ENCODE measurements at places on chromosomes 5 and 9. TPM values are rescaled to one million over a fixed set of nuclear protein-coding genes. Genes with fewer than 3 reads are reported as not detected.

GRCh38 chr9:117528225-117528624 lies 113.4 kb upstream of the ASTN2 start:
- DNase-seq: no peak

GRCh38 chr5:83400241-83400640 lies 71.3 kb upstream of the VCAN start:
- DNase-seq: no peak

DNA sequence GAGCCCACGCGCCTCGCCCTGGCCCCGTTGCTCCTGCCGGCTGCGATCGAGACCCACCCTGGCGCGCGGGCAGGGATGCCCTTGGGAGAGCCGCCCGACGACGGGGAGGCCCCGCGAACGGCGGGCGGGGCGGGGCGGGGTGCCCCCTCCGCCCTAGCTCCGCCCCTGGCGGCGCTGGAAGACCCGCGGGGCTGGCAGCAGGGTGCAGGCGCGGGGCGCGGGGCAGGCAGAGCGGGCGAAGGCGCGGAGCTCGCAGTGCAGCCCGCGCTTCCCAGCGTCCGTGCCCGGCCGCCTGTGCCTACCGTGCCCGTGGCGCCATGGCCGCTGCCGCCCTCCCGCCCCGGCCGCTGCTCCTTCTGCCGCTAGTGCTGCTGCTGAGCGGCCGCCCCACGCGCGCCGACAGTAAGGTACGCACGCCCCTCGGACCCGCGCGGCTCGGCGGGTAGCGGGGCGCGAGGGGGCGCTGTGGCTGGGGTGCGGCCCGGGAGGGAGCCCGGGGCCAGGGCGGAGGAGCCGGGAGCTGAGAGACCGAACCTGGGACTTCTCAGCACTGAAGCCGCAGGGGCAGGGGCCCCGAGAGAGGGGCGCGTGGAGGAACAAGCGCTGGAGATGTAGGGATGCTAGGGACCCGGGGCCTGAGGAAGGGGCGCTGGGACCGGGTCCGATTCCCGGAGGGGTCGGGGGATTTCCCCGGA lies at the start of gene OLFML2A:
Gene OLFML2A (plus strand): TSS at position 180 of the 695 bp plus-strand sequence. CDS start 138 bp downstream, at position 318.
- DNase-seq: no peak

TRAF1 gene
- 5.0 TPM for total RNA-seq

DNA sequence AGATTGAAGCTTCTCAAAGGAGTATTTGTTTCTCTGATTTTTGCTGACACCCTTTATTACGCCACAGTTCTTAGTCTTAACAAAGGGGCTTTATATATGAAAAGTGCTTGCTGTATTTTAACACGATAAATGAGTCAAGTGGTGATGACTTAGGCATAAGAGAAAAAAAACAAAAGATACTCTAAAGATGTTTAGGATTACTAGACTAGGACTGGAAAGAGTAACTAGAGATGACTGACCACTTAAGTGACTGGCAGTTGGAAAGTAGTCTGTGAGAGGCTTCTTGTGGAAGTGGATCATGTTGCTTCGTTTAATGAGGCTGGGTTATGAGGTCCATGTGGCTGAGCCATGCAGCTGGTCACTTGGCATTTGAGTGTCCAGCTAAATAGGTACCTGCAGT lies 69.4 kb upstream of the ACTBL2 start:
- DNase-seq: no peak

DNA sequence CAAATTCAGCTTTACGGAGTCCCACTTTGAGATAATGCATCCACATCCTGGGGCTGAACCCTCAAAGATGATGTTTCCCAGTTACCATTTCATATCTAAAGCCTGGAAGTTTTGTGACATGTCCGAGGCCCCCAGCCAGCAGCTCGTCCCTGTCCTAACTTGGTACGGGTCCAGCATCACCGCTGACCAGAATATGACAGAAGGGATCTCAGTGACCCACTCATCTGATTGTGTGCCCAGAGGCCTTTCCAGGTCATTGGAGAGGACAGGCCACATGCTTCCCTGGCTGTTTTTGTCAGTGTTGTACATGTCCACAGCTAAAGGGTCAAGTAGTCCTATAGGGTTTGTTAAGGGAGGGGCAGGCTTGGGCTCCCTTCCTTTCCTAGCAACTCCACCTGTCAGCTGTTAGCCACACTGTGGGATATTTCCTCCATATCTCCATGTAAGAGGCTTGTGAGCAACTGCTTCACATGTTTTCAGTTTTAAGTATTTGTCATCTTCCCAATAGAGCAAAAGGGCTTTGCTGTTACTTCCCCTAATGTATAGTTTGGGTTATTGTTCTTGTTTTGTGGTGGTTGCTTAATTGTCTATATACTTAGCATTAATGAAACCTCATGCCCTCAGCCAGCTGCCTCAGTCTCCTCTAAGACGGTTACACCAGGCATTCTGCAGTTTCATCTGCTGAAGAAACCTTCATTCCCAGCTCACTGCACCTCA lies 33.4 kb downstream of the SECISBP2 start:
- no peak for DNase-seq

- no peak for DNase-seq
Measured at GRCh38 chr5:145983446-145983845, 47.1 kb downstream of the SH3RF2 start.

- no peak for DNase-seq
Measured at GRCh38 chr5:179516221-179516620, 34.1 kb upstream of the RUFY1 start.

- no peak for DNase-seq
Measured at GRCh38 chr9:125759764-125760129, 12.6 kb downstream of the PBX3 start.

- DNase-seq: no peak
Measured at GRCh38 chr5:90326995-90327394, 82.6 kb downstream of the CETN3 start.

GRCh38 chr9:11946531-11946930 lies 746.7 kb upstream of the TYRP1 start:
- DNase-seq: no peak

GRCh38 chr5:136000932-136001331 lies 27.9 kb upstream of the TGFBI start:
- DNase-seq: no peak

- no peak for DNase-seq
Measured at GRCh38 chr5:160542281-160542680, 120.6 kb downstream of the PTTG1 start.

DNA sequence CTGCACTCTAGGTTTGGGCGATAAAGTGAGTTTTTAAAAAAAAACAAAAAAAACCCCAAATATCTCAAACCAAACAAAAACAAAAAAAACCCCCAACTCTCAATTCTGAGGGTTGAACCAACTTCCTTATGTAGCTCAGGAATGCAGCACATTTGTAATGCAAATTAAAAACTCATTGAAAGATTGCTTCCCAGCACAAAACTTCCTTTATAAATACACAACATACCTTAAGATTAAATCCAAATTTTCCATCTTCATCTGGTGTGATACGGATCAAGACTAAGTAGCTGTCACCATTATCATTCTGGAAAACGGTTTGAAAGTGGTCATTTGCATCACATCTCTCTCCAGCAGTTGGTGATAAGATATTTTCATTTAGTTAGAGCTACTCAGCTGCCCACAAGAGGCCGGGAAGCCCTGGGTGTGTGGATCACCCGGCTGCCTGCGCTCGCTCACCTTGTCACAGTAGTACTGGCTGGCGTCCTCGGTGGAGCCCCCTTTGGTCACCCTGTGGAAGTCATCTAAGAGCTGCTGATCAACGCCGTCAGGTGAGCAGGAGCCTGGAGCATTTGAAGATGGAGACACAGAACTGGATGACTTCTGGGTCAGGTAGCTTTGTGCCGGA lies 88.2 kb downstream of the PTPN3 start:
- no peak for DNase-seq

GRCh38 chr5:116546033-116546742 lies 28.4 kb downstream of the SEMA6A start:
- no peak for DNase-seq

NSMF gene
- total RNA-seq: 33.8 TPM

- no peak for DNase-seq
Measured at GRCh38 chr9:14014218-14014617, 299.7 kb downstream of the NFIB start.

GRCh38 chr9:111149018-111149759 lies 110.9 kb upstream of the LPAR1 start:
- DNase-seq: no peak

INSL6 gene
- total RNA-seq: not detected

- DNase-seq: no peak
Measured at GRCh38 chr5:121987685-121988073, 25.9 kb downstream of the SRFBP1 start.

GPR151 gene
- total RNA-seq: not detected

FOXD4L6 gene
- not detected for total RNA-seq

GRCh38 chr5:152686931-152687330 lies 281.9 kb upstream of the NMUR2 start:
- DNase-seq: peak; percentile 35

TJP2 gene
- 33.2 TPM for total RNA-seq

ADAMTSL2 gene
- total RNA-seq: not detected

PFN3 gene
- not detected for total RNA-seq

DMRT3 gene
- total RNA-seq: not detected

DNA sequence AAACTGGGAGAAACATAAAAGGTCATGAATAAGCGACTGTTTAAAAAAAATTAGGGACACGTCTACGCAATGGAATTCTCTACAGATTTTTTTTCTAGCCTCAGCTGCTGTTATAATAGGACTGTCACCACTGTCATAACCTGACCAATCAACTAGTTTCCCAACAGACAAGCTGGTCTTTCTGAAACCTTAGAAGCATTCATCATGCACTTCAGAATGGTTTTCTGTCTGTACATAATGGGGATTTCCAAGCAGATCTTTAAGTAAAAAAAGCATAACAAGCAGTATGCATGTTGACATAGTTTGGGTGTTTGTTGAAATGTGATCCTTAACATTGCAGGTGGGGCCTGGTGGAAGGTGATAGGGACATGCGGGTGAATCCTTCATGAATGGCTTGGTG lies 58.3 kb upstream of the SEMA6A start:
- DNase-seq: no peak

GRCh38 chr5:52469835-52470234 lies 317.9 kb upstream of the ITGA1 start:
- DNase-seq: no peak

DNA sequence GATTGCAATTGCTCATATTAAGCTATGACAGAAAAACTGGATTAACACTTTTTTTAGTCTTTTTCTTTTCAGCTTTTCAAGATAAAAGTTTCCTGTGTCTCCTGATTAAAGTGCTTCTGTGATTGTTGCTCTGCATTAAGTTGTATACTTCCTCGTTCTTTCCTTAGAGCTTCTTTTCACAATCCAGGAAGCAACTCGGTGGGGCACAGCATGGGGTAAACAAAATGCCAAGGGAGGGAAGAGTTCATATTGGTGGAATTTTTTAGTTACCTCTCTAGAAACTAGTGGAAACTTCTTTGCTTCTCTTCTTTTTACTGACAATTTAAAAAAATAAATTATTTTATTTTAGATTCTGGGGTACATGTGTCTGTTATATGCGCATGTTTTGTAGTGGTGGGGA lies 37.8 kb upstream of the ARRDC3 start:
- no peak for DNase-seq

- DNase-seq: peak; percentile 12
Measured at GRCh38 chr5:134873494-134873893, 677 bp upstream of the TXNDC15 start.

DNA sequence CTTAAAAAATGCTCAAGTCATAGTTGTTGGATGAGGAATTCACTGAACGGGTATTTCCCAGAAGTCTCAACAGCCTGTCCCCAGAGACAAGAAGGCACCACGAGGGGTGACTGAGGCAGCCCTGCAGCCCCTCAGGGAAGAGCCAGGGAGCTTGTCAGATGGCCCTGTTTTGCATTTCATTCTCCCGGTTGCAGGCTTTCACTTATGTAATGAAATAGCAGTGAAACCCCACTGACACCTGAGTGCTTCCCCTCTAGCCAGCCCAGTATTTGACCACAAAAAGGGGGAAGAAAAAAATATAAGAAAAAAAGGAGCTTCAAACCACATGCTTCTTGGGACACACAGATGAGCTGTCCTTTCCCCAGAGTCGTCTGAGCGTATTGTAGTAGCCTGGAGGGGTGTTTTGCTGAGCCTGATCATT lies 75.3 kb upstream of the IL12B start:
- no peak for DNase-seq

- DNase-seq: no peak
Measured at GRCh38 chr5:76497065-76497460, 94.0 kb downstream of the IQGAP2 start.

LHX2 gene
- 4.0 TPM for total RNA-seq

DNA sequence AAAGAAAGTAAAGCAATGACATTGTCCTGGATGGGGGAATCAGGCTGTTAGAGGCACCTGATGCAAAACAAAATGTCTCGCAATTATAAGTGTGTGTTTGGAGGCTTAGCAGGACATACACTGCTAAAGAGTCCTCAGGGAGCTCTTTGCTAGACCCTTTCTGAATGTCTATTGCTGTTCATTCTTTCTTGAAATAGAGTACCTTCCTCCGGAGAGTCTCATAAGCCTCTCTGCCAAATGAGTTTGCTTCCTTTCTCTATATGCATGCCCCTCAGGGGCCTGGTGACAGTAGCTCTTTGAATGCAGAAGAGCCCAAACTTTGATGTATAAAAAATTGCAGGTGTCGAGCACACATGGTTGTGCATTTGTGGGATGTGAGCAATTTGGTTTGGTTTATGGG lies 26.4 kb upstream of the ADAMTSL1 start:
- no peak for DNase-seq

TMC1 gene
- not detected for total RNA-seq

DNA sequence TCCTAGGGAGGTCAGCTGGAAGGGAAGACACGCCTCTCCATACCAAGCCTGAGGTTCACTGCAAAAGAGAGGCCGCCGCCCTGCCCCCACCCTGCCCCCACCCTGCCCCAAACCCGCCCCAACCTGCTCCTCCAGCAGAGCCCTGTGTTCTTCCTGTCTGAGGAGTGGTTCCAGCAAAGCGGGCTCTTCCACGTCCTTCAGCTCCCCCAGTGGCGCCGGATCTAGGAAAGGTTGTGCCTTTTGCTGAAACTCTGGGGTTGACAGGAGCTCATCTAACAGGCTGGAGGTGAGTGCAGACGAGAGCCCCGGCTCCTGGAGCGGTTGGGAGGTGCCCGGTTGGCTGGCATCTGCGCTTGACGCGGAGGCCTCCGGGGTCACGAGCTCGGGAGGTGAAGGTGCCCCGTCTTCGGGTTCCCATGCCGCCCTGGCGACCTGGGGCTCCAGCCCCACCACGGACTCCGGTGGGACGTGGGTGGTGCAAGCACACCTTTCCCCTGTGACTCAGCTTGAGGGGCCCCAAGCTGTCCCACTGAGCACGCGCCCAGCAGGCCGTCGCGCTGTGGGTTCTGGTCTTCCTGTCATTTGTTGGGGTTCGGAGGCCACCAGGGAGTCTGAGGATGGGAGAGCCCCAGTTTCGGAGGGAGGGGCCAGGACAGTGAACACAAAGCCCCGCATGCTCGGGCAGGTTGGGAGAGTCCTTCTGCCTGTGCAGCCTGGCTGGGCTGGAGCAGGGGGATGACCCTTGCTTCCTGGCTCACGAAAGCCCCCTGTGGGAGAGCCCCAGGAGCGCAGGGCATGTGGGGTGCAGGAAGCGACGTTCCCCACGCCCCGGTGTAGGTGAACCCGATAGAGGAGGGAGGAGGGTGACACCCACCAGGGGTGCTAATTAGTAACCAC lies 1467.1 kb downstream of the FOXD4L5 start:
- DNase-seq: peak; percentile 8

DNA sequence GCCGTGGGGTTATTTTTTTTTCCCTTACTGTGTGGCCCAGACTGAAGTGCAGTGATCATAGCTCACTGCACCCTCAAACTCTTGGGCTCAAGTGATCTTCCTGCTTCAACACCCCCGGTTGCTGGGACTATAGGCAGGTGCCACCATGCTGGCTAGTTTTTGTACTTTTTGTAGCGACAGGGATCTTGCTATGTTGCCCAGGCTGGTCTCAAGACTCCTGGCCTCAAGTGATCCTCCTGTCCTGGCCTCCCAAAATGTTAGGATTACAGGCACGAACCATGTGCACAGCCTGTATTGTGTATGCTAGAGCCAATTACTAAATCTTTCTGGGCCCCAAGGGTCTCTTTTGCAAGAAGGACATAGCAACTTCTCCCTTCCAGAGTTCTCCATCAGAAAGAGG lies 23.1 kb downstream of the GALNT10 start:
- DNase-seq: no peak
